ENCODE measurements at places on chromosomes 2 and 18.
A peak's percentile ranks its signal among the peaks of the same experiment; 100 is the strongest.

DNA sequence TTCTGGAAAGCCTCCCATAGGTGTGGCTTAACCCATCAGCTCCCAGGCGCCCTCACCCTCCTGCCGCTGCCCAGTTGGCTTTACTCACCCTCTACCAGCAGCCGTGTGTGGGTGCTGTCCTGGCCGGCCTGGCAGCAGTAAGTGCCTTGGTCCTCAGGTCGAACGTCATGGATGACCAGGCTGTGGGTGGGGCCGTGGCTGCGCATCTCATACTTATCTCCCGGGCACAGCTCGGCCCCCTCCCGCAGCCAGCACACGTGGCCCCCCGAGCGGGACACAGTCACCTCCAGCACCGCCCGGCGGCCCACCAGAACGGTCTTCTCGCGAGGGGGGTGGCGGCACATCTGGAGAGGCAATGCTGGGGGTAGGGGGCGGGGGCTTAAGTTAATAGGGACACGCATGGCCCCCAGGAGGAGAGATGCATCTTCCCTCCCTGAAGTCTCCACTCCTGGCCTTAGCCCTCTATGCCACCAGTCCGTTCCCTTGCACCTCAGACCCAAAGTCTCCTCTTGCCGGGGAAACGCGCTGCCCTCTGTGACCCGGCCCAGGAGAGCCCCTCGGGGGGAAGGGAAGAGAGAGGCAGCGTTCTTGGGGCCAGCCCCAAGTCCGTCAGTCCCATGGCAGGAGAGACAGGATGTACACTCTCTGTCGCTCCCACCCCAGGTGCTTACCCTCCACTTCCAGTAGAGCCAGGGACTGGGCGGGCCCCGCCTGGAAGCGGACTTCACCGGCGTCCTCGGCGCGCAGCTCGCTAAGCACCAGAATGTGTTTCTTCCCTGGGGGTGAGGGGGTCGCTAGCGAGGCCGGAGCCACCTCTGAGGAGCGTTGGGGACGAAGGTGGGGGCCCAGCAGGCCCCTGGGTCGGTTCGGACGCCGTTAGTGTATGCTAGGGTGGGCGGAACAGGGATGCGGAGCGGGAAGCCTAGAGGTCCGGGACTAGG, 7.9 kb downstream of the TMEM198 start:
- DNase-seq = peak; percentile 25

DNA sequence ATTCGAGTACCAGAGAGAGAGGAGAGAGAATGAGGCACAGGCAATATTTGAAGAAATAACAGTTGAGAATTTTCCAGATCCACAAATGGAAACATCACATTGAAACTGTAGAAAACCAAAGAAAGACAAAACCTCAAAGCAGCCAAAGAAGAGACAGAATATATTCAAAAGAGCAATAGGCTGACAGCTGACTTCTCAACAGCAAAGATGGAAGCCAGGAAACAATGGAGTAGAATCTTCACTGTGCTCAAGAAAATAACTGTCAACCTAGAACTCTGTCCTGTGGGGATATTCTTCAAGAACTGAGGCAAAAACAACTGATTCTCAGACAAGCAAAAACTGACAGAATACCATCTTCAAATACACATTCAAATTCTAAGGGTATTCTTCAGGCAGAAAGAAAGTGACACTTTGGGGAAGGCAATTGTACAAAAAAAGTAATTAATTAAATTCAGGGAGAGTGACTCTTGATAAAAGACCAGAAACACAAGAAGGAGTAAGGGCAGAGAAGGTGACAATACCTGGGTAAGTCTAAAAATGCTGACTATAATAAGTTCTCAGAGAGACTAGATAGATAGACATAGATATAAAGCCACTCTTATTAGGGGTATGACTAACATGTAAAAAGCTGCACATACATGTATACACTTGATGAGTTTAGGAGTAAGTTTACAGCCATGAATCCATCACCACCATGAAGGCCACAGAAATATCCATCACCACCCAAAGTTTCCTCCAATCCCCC, 25.6 kb downstream of the ANKMY1 start:
- no peak for DNase-seq

GRCh38 chr2:10592652-10593051, 97.1 kb downstream of the NOL10 start:
- DNase-seq = no peak

DNA sequence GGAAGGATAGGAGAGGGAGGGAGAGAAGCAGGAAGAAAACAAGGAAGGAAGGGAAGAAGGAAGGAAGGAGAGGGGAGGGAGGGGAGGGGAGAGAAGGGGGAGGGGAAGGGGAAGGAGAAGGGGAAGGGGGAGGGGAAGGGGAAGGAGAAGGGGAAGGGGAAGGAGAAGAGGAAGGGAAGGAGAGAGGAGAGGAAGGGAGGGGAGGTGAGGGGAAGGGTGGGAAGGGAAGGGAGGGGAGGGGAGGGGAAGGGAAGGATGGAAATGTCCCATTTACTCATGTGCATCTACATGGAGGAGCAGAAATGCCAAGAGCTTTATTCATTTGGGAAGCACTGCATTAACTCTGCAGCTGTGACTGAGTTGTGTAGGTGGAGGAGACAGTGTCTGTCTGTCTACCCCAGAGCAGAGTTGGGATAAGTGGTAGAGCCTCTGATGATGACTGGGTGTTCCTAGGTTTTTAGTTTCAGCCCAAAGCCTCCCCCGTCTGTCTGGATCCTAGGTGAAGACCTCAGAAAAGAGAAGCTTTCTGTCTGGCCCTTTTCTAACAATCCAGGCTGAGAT, 131.3 kb downstream of the COL6A3 start:
- no peak for DNase-seq

DNA sequence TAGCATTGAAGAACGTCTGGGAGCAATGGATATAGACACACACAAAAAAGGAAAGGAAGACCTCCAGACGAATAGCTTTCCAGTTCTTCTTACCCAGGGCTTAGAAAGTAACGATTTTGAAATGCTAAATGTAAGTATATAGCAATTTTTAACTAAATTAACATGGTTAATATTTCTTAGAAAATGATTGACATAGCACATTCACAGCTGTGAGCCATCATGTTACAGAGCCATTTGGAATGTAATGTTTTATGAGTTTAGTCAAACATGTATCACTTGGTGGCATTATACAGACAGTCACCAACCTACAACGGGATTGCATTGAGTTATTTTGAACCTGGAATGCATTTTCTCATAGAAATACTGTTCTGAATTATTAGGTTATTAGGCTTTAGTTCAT, 35.1 kb downstream of the WDR43 start:
- DNase-seq = no peak

GRCh38 chr2:154143105-154143504, 271.4 kb downstream of the GALNT13 start:
- no peak for DNase-seq

DNA sequence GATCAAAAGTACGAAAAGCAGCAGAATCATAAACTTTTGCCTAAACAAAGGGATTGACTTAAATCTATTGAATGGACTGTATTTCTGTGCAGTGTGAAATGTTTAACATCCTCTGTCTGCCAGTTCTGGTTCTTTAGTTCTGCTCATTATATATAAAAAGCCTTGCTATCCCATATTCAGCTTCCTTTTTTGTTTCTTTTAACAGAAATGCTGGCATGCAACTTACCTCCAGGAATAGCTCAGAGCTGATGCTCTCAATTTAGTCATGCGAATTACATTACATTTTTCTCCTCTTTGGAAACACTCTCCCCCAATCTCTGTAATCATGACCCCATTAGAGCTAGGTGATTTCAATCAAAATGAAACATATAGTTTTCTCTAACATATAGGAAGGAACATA, 73.6 kb downstream of the SPHKAP start:
- no peak for DNase-seq

GRCh38 chr2:70984228-70984575, 5.8 kb downstream of the ANKRD53 start:
- DNase-seq = no peak

GRCh38 chr2:216562696-216563435, 64.2 kb downstream of the RPL37A start:
- no peak for DNase-seq

- no peak for DNase-seq
Measured at GRCh38 chr2:59874971-59875755, 678.3 kb downstream of the BCL11A start.

DNA sequence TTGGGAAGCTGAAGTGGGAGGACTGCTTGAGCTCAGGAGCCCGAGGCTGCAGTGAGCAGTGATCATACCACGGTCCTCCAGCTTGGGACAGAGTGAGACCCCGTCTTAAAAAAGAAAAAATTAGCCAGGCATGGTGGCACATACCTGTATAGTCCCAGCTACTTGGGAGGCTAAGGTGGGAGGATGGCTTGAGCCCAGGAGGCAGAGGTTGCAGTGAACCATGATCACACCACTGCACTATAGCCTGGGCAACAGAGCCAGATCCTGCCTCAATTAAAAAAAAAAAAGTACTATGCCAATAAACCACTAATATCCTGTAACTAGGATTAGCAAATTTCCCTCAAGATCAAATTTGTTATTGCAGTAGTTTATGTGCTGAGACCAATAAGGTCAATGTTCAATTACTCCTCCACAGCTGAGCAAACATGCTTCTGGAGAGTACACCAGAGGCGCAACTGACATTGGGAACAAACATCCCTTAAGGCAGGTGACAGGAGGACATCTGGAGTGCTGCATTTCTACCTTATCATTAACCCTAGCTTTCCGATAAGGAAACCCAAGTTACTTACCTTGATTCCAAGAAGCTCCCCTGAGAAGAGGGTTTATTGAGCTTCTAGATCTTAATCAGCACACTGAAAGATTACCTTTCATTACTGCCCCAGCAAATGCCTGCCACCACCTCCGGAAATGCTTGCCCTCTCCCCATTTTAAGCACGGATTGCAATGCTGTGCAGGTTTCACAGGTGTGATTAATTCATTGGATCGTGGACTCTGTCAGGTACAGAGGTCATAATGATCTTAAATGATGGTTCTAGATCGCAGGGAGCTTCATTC, 26.2 kb downstream of the MGAT4A start:
- DNase-seq = no peak

- no peak for DNase-seq
Measured at GRCh38 chr2:204187229-204188083, 250.9 kb downstream of the ICOS start.

- no peak for DNase-seq
Measured at GRCh38 chr2:10057231-10058107, 14.1 kb downstream of the KLF11 start.

DNA sequence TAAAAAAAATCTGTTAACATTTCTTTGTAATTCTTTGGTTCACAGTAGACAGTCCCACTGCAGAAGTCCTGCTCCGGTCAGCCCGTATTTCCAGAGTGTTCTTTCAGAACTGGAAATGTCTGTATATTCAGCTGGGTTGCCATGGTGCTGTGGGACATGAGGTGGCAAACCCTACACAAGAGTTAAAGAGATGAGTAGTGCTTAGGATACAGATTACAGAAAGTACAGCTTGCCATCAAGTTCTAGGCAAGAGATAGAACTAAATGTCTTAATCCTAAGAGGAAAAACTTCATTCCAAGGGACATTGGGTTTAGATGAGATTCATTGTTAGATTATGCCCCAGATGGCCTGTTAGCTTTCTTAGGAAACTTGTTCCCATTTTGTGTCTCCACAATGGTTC, 60.1 kb downstream of the FMNL2 start:
- DNase-seq = no peak

All from CD4-positive, alpha-beta T cell treated with Interleukin-1 beta for 1 hour (primary cell).